IPS DF 6.9 (cell line): ENCODE measurements at places on chromosomes 16 and 17.

- no peak for DNase-seq
- no peak overlapping the region for H3K4me3 ChIP-seq
- H3K36me3 ChIP-seq: peaks cover 9% of the 10 kb centered on the region; the same call in 1 of the 2 replicates
- no peak overlapping the region for H3K27ac ChIP-seq
- no peaks in the 10 kb centered on the region for H3K4me1 ChIP-seq
Measured at GRCh38 chr17:49603720-49604119, 28.0 kb downstream of the NXPH3 start.

GRCh38 chr16:48574140-48574539 lies 35.8 kb downstream of the N4BP1 start:
- no peak overlapping the region for H3K4me3 ChIP-seq
- H3K36me3 ChIP-seq: no peaks in the 10 kb centered on the region; the same call in 1 of the 2 replicates
- no peaks in the 10 kb centered on the region for H3K27me3 ChIP-seq
- H3K27ac ChIP-seq: no peak overlapping the region
- H3K4me1 ChIP-seq: peaks cover 2% of the 10 kb centered on the region; the same call in 1 of the 2 replicates

- no peak overlapping the region for H3K4me3 ChIP-seq
- no peaks in the 10 kb centered on the region for H3K27me3 ChIP-seq
- no peak overlapping the region for H3K27ac ChIP-seq
- no peak for DNase-seq
- H3K4me1 ChIP-seq: no peaks in the 10 kb centered on the region
- no peaks in the 10 kb centered on the region for H3K36me3 ChIP-seq
Measured at GRCh38 chr17:73141411-73141810, 23.4 kb upstream of the SSTR2 start.

GRCh38 chr16:11546608-11547061 lies 40.1 kb downstream of the LITAF start:
- no peaks in the 10 kb centered on the region for H3K36me3 ChIP-seq
- no peaks in the 10 kb centered on the region for H3K27me3 ChIP-seq
- 0 out of 2 replicates have a peak, but pooled peaks cover 3% of the 10 kb centered on the region for H3K4me1 ChIP-seq
- H3K27ac ChIP-seq: no peak overlapping the region
